ENCODE measurements at places on chromosomes 13 and 19.
A peak's percentile ranks its signal among the peaks of the same experiment; 100 is the strongest.

GRCh38 chr13:97875911-97876310, 77.6 kb upstream of the IPO5 start:
- DNase-seq: no peak

DNA sequence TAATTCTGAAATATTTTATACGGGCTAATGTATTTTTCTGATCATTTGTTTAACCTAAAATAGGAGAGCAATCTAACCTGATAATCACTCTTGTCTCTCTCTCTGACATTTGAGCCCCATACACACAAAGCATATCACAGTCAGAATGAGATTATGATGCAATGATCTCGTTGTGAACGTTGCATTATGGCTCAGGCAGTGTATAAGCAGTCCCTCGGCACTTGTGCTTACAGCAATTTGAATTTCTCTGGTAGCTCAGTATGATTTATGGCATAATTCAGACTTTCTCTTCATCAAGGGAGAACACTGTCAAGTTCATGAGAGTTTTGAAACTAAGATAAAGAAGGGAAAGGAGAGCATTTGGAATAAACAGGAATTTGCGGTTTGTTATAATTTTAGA, 256.1 kb downstream of the DACH1 start:
- DNase-seq: no peak

- peak; percentile 58 for DNase-seq
Observed at GRCh38 chr19:1026783-1027649, 608 bp downstream of the CNN2 start.

DNA sequence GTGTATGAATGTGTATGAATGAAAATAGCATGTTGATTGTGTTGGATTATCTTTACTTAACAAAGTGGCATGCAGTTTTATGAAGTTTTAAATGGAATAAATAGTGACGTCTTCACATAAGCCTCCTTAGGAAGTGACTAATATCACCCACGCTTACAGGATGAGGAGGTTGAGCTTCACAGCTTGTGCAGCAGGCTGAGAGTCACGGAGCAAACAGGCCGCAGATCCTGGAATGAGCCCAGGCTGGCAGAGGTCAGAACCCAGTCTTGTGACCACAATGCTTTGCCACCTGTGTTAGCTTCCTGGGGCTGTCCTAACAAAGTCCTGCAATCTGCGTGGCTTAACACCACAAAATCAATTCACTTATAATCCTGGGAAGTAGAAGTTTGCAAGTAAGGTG, 20.8 kb downstream of the LAIR2 start:
- DNase-seq: peak; percentile 78

- DNase-seq: peak; percentile 87
Observed at GRCh38 chr19:44002566-44003460, at the start of gene ZNF230. ZNF230 (plus strand) TSS chr19:44002957; CDS start chr19:44007079, 4,122 bp downstream.

DNA sequence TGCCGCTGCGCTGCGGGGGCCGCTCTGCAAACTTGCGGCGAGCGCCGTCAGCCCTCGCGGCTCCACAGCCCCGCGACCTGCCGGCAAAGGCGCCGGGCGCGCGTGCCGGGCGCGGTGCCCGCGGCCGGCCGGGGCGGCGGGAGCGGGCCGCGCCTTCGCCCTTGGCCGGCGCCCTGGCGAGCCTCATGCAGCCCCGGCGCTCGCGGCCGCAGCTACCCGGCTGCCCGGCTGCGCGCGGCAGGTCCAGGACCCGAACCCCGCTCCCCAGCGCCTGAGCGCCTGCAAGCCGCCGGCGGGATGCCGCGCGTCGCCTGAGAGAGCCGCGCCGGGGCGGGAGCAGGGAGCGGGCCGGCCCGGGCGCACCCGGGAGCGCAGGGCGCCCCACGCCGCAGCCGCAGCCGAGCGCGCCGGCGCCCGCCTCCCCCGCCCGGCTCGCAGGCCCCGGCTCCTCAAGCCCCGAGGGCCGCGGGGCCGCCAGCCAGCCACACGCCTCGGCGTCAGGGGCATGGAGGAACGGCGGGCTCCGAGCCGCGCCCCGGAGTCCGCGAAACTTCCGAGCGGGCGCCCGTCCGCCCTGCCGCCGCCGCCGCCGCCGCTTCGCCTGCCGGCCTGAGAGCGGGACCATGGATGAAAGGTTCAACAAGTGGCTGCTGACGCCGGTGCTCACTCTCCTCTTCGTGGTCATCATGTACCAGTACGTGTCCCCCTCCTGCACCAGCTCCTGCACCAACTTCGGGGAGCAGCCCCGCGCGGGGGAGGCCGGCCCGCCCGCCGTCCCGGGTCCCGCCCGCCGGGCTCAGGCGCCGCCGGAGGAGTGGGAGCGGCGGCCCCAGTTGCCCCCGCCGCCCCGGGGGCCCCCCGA, 564 bp downstream of the HS6ST3 start:
- DNase-seq: peak; percentile 12

DNA sequence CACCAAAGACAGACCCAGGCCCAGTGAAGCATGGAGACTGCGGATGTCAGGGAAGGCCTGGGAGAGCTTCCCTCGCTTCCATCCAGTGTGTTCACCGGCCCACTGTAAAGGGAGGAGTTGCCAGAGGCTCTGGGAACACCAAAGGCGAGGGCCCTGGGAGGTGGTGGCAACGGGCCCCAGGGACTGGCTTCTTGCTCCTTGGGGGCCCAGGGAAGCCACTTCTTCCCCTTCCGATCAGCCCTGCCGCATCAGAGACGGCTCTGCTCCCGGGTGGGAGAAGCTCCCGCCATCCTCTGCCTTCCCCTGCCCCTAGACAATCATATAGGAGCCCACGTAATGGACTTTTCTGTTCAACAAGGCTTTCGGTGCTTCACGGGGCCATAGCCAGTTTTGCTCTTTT, 83.4 kb upstream of the GPR183 start:
- no peak for DNase-seq

GRCh38 chr13:50721672-50721992, 121.9 kb downstream of the DLEU7 start:
- no peak for DNase-seq

DNA sequence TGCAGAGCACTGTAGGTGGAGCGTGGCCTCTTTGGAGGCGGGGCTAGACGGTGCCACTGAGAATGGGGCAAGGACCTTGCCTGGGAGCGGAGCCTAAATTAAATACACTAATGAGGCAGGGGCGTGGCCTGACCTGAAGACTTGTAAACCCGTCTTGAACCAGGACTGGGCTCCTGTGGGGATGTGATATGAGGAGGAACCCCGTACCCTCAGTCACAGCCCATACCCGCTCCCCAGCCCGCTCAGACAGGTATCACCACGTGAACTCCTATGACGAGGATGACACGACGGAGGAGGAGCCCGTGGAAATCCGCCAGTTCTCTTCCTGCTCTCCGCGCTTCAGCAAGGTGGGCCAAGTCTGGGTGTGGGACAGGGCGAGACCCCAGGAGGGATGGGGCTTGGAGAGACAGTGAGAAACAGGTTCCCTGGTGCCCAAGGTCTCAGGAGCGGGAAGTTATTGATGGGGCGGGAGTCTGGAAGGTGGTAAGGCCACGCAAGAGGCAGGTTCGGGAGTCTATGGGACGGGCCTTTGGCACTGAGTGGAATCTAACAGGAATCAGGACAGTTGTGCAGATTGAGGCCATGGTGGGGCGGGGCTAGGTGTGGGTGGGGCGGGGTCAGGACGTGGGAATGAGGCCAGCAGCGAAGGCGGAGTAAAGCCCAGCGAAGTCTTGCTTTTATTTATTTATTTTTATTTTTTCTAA, 14.7 kb downstream of the DNASE2 start:
- DNase-seq: no peak

- no peak for DNase-seq
Observed at GRCh38 chr13:59545007-59545406, 618.7 kb downstream of the DIAPH3 start.

- DNase-seq: peak; percentile 29
Observed at GRCh38 chr13:76884186-76884906, 1.9 kb downstream of the KCTD12 start.
